NCI-H345 (cell line): ENCODE measurements at places on chromosomes 5 and 9.

DNA sequence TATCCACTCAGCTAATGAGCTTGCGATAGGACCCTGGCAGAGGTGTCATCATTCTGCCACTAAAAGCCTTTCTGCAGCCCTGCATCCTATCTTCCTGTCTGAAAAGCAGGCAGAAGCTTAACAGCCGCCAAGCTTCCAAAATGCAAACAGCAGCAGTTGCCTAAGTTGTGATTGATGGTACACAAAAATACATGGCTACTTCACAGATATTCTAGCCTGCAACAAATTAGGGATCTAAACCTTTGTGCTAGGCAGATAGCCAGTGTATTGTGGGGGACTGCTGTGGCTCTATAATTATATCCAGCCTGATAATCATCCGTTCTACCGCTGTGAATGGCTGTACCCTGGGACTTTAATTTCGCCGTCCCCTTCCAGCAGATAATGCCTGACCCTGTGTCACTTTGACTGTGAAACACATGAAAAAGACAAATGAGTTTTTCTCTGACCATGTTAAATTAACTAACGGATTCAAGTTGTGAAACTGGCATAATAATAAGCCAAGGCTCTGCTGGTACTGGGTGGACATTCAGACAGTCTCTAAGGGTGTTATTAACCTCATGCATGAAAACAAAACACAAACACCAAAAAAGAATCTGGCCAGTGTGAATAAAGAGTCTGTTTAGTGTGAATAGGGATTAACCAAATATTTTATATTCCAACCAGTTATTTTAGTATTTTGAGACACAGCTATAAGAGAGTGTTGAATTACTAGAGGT lies 45.9 kb downstream of the SEMA6A start:
- no peak for DNase-seq

GRCh38 chr5:68251386-68251785 lies 35.8 kb downstream of the PIK3R1 start:
- no peak for DNase-seq

- DNase-seq, result no peak
These were observed 21.0 kb upstream of the TBCA start for GRCh38 chr5:77797136-77797535.

GRCh38 chr9:37984672-37985611 lies 81.0 kb upstream of the SLC25A51 start:
- peak; percentile 53 for DNase-seq

GRCh38 chr5:168288349-168289245 lies 2.8 kb upstream of the WWC1 start:
- no peak for DNase-seq

DNA sequence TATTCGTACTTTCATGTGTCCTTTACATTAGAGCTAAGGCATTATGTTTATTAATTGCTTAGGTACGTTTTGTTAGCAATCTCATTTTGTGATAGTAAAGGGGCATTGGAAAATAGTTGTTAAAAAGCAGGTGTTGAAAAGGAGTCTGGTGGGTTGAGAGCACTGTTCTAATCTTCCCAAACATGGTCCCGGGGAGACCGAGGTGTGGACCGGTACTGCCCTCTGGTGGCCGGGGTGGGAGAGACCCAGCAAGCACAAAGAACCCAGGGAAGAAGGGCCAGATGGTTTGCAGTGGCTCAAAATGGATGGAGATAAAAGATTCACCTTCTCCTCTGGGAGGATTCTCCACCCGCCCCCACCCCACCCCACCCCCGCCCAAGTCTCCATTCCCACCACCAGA lies 26.1 kb downstream of the IDNK start:
- peak; percentile 42 for DNase-seq

DNA sequence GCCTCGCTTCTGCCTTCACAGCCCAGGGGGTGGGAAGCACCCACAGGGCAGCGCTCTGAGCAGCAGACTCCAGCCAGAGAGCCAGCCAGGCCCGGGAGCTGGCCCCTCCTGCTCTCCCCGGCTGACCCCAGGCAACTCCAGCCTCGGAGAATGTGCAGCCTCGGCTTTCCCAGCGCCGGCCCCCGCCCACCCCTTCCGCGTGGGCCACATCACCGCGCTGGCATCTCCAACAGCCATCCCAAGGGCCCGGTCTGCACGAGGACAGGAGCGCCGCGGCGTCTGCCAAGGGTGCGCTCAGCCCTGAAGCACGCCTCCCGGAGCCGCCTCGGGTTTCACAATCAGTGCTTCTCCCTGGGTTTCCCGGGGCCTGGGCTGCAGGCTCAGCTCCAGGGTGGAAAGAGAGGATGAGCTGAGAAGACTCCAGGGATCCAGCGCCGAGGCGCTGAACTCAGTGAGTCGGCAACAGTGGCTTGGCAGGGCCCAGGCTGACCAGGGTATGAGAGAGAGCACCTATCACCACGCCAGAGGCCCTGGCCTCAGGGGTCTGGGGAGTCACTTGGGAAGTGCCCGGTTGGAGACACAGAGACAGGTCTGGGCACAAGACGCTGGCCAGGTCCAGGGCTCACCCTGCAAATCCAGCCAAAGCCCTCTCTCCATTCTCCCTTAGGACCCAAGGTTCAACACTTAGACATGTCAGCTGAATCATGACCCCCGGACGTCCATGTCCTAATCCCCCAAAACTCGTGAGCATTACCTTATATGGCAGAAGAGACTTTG lies 79.6 kb downstream of the ADAMTS2 start:
- DNase-seq, result no peak

DNA sequence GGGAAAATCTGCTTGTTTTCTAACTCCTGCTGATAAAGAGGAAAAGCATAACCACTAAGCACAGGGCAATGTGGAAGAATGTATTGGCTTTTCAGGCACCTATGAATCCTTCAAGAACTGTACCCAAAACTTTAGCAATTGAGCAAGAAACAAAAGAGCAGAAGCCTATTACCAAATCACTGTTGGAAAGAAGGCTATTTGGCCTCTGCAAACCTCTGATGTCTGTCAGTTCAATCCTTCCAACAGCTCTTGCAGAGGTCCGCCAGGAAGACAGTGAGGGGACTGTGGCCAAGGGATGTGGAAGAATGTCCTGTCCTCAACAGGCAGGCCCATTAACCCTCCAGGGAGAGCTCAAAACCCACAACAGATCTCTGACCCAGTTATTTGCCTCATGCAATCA lies 328.6 kb downstream of the ENC1 start:
- DNase-seq, result no peak

- DNase-seq, result no peak
These were observed 7.1 kb upstream of the IFNA6 start for GRCh38 chr9:21357479-21358460.
